ENCODE measurements at places on chromosomes 1 and 21. TPM values are rescaled to one million over a fixed set of nuclear protein-coding genes. Genes with fewer than 3 reads are reported as not detected.

The UBL4B gene
- total RNA-seq, result not detected

The MX2 gene
- 13.7 TPM for total RNA-seq

DNA sequence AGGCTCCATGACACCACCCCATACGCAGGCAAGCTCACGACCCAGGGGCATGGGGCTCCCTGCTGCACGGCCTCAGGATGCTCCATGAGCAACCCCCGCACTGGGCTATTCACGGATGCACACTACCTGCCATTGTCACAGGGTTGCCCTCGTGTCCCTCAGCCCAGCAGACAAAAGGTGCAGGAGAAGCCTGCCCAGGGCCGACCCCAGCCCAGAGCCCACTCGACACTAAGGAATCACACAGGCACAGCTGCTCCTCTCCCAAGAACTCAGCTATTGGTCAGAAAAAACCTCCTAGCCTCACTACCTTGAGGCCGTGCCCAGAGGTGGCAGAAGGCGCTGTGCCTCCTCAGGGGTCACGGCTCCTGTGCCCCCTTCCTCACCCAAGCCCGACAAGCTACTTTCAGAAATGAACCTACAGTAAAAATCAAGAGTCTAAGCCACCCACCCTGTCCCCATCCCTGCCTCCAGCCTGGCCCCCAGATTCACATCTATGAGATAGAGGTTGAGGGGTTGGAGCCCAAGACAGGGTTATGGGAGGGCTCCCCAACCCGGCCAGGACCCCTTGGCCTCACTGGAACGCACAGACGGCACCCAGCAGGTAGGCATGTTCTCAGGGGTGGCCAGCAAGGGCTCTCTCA, 6.4 kb upstream of the SPATC1L start:
- H3K27me3 ChIP-seq, result no peaks in the 10 kb centered on the region
- H3K4me3 ChIP-seq, result no peak overlapping the region
- H3K4me1 ChIP-seq, result no peaks in the 10 kb centered on the region
- H3K27ac ChIP-seq, result no peak overlapping the region
- peak; percentile 37 for DNase-seq
- H3K36me3 ChIP-seq, result peaks cover 38% of the 10 kb centered on the region

DNA sequence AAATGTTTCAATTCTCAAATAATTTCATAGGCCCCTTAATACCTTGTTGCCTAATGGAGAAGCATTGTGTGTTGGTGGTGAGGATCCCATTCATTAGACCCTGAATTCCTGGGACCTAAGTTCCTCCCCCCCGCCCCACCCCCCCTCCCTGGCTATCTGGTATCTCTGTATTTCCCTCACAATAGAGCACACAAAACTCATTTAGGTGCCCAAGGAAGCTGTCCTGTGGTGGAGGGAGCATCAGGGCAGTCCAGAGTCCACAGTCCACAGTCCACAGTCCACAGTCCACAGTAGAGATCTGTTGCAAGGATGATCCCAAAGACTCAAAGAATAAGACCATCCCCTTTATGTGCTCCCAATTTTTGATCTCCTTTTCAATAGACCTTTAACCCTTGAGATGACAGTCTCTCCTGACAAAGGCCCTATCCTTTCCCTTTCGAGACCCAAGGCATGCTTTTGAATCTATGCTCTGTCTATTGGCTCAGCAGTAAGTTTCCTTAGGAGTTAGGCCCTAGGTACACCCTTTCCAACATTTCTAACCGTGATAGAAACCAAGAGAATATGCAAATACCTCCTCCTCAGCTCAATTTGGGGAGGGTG, 123.9 kb downstream of the ZBTB18 start:
- H3K4me3 ChIP-seq, result no peak overlapping the region
- no peaks in the 10 kb centered on the region for H3K4me1 ChIP-seq
- no peaks in the 10 kb centered on the region for H3K27me3 ChIP-seq
- H3K36me3 ChIP-seq, result no peaks in the 10 kb centered on the region

DNA sequence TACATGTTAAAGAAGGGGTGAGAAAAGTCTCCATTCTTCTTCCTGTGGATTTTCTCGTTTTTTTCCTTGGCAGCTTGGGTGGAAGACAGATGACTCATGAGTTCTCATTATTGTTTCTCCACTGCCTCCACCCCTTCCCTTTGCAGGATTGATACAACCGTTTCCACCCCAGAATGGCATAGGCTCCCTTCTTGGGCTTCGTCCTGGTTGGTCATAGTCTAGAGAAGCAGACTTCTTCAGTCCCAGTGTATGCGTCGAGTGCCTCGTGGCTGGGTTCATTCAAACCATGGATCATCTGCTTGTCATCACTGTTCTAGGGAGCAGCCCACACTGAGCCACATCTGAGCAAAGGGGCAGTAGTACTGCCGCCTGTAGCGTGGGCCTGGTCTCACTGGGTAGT, 13.7 kb downstream of the PTGFRN start:
- H3K27ac ChIP-seq, result no peak overlapping the region
- H3K27me3 ChIP-seq, result no peaks in the 10 kb centered on the region
- DNase-seq, result no peak

DNA sequence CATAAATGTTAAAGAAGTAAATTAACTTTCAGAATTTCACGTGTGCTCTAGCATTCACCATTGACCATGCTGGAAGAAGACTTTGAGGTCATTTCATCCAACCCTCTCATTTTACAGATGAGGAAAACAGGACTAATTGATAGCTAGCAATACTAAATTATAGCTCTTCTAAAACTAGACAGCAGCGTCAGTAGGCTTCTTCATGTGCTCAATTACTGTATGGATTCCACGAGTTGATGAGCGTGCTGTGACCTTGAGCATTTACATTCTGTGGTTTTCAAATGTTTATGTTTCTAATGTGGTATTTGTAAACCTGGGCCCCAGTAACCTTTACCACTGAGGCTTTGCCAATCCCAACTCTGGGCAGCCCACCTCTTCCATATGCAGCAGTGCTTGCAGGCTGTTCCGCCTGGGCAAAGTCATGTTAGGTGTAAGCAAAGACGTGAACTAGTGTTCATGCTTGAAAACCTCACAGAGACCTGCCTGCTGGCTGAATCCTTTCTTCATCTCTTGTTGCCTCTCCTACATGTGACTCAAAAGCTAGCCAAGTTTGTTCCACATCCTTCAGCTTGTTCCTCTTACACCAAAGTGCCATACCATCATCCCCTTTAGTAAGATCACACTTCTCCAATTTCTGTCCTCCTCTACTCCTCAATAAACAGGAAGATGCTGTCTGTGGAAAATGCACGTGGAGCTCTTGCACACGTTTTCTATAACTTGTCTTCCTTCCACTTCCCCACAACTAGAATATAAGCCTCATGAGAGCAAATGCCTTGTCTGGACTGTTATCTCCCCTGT, 17.2 kb downstream of the KCNJ15 start:
- no peak for DNase-seq
- no peaks in the 10 kb centered on the region for H3K36me3 ChIP-seq
- no peaks in the 10 kb centered on the region for H3K27me3 ChIP-seq
- H3K4me1 ChIP-seq, result no peaks in the 10 kb centered on the region
- H3K4me3 ChIP-seq, result no peak overlapping the region

DNA sequence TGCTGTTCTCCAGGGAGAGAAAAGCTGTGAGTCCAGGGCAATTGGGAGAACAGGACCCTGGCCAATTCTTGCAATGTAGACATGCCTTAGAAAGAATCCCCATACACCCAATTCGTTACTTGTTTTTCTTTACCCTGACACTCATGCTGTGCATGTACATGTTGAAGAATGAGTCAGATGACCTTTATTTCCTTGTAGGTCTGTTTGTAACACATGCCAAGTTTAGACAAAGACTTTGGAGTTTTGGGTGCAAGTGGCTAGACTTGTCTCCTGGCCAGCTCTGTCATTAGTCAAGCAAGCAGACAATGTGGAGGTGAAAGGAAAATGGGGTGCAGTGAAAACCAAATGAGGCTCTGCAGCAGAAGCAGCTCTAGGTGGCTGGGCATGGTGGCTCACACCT, 38.1 kb downstream of the GNPAT start:
- no peaks in the 10 kb centered on the region for H3K4me1 ChIP-seq
- H3K27ac ChIP-seq, result no peak overlapping the region
- H3K27me3 ChIP-seq, result no peaks in the 10 kb centered on the region
- H3K4me3 ChIP-seq, result no peak overlapping the region
- DNase-seq, result no peak

- no peak overlapping the region for H3K4me3 ChIP-seq
- H3K36me3 ChIP-seq, result no peaks in the 10 kb centered on the region
- no peak for DNase-seq
- H3K27ac ChIP-seq, result no peak overlapping the region
- no peaks in the 10 kb centered on the region for H3K4me1 ChIP-seq
Observed at GRCh38 chr1:199101139-199101538, 462.3 kb downstream of the PTPRC start.

- no peak for DNase-seq
- peak overlapping the region; percentile 33 for H3K27ac ChIP-seq
- H3K36me3 ChIP-seq, result no peaks in the 10 kb centered on the region
- H3K4me3 ChIP-seq, result no peak overlapping the region
- H3K4me1 ChIP-seq, result no peaks in the 10 kb centered on the region
Observed at GRCh38 chr1:107804134-107804533, 160.8 kb downstream of the VAV3 start.

DNA sequence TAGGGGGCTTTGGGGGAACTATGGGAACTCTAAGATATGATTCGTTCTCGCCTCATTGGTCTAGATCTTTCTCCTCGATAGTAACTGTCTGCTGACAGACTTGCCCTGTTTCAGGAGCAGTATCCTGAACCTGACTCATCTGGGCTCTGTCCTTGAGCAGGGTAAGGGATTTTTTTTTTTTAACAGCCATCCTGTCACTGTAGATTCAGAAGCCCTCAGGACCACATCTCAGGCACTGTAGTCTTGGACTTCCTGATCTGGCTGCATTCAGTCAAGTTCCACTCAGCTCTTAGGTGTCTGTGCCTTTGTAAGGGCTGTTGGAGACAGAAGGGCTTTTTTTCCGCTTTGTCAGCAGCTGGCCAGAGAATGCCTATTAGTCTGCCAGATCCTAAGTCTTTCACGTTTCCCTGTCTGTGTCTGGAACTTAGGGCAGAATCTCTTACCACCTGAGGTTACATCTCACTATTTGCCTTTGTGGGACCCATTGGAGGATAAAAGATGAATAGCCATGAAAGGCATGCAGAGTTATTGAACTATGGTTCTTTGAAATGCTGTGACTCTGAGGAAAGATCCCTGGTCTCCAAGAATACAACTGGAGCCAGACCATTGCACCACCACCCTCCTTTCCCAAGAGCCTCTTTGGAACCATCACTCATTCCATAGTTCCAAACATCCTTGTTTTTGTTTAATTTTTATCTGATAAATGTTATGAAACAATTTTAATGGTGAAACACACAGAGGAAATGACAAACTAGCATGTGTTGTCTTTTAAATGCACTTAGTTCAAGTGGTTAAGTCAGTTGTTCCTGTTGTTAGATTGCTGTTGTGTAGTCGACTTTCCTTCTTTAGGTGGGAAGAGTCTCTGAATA, 49.7 kb upstream of the MACF1 start:
- peak overlapping the region; percentile 71 for H3K27ac ChIP-seq
- H3K27me3 ChIP-seq, result no peaks in the 10 kb centered on the region
- H3K4me3 ChIP-seq, result no peak overlapping the region
- DNase-seq, result no peak

DNA sequence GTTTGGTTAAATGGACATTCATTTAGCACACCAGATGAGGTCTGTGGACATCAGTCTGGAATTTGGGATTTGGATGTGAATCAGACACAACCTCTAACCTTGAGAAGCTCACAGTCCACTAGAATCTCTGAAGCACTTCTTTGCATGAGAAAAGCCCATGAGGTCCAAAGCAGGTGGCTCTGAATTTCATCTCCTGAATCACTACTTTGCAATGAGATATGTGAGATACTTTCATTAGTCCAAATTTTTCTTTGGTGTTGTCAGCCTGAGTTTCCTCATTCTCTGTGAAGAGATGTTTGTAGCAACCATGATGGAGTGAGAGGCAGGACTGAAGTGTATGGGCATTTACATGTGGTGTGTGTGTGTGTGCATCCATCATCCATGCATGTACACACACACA, 16.5 kb upstream of the LCE2D start:
- no peak overlapping the region for H3K27ac ChIP-seq
- no peaks in the 10 kb centered on the region for H3K27me3 ChIP-seq
- no peak for DNase-seq
- no peak overlapping the region for H3K4me3 ChIP-seq
- H3K36me3 ChIP-seq, result no peaks in the 10 kb centered on the region

DNA sequence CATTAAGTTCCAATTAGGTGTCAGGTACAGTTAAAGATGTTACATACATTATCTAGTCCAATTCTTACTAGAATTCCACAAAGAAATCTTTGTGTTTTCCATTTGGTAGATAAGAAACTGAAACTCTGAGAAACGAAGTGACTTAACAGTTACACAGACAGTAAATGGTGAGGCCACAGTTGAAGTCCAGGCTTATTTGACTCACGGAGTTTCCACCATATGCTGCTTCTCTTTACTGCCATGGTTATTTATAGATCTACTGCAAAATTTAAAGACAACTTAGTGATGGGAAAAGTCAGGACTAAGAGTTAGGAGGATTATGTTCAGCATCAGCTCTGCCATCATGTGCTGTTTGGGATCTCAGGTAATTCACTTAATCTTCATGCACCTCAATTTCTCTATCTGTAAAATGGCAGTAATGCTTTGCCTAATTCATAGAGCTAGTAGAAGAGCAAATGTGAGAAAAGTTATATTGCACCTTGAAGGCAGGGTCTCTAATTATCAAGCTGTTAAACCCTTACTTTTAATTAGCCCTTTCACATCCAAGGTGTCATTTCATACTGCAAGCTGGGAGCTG, 26.2 kb upstream of the SAMSN1 start:
- no peak for DNase-seq
- no peak overlapping the region for H3K27ac ChIP-seq
- H3K4me3 ChIP-seq, result no peak overlapping the region

DNA sequence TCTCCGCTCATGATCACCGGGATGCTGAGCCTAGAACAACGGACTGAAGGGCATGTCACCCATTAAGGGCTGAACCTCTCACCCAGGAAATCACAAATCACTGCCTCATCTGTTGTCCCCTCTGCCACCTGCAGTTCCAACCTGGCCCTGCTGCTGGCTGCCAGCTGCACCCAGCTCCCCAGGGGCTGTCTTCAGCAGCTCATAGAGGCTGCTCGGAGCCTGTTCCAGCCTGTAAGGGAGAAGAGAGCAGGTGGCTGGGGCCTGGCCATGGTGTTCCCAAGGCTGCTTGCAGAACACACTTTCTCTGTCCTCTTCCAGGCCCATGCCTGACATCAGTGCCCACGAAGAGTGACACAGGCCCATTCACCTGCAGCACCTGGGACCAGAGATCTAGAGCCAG, 44.5 kb upstream of the DISP3 start:
- H3K4me3 ChIP-seq, result no peak overlapping the region
- no peaks in the 10 kb centered on the region for H3K36me3 ChIP-seq
- no peak for DNase-seq
- no peak overlapping the region for H3K27ac ChIP-seq
- no peaks in the 10 kb centered on the region for H3K4me1 ChIP-seq

DNA sequence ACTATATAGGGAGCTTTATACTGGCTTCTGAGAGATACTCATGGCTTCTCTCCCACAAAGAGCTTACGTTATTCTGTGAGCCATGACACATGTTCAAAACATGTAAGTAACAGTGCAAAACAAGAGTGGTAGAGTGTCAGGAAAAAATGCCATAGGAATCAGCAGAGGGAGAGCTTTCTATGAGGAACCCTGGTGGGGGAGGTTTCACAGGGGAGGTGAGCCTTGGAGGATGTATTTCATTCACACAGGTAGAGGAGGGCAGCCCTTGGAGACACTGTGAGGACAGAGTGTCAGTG, 72.7 kb upstream of the LYST start:
- peaks cover 7% of the 10 kb centered on the region for H3K4me1 ChIP-seq
- peak overlapping the region; percentile 52 for H3K27ac ChIP-seq
- H3K27me3 ChIP-seq, result no peaks in the 10 kb centered on the region
- no peak for DNase-seq

GRCh38 chr1:25620211-25620610, 3.6 kb downstream of the MAN1C1 start:
- DNase-seq, result no peak
- no peaks in the 10 kb centered on the region for H3K27me3 ChIP-seq
- no peaks in the 10 kb centered on the region for H3K36me3 ChIP-seq
- no peak overlapping the region for H3K4me3 ChIP-seq
- no peak overlapping the region for H3K27ac ChIP-seq
- peaks cover 10% of the 10 kb centered on the region for H3K4me1 ChIP-seq

Data from Peyer's patch (tissue), 4 donors.